ENCODE measurements at places on chromosomes 2 and 18. TPM values are rescaled to one million over a fixed set of nuclear protein-coding genes. Genes with fewer than 3 reads are reported as not detected.

GRCh38 chr2:218988164-218988563, 3.2 kb upstream of the FEV start:
- no peak for DNase-seq
- H3K27me3 ChIP-seq = peaks cover 98% of the 10 kb centered on the region
- H3K4me1 ChIP-seq = peaks cover 26% of the 10 kb centered on the region
- no peak overlapping the region for H3K4me3 ChIP-seq
- H3K27ac ChIP-seq = no peak overlapping the region

Gene MC5R
- total RNA-seq = not detected

DNA sequence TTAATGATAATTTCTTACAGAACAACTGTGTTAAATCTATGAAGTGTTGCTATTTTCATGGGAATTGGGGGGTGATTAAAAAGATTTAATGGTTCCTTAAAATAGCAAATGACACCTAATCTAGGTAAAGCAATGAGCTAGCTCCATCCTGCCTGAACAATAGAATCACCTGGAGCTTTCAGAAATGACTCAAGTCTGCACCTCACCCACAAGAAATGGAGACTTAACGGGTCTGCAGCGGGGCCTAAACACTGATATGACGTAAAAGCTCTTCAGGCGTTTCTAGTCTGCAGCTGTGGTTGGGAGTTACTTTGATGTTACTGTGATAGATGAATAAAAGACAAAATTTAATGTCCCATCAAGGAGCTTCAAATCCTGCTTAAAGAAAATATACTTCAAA, 328.2 kb downstream of the RND3 start:
- no peaks in the 10 kb centered on the region for H3K27me3 ChIP-seq
- H3K36me3 ChIP-seq = no peaks in the 10 kb centered on the region
- peaks cover 5% of the 10 kb centered on the region for H3K4me1 ChIP-seq
- no peak for DNase-seq

GRCh38 chr2:127463155-127463991, 45.1 kb downstream of the PROC start:
- no peak for DNase-seq
- H3K27ac ChIP-seq = no peak overlapping the region
- H3K4me3 ChIP-seq = no peak overlapping the region
- peaks cover 13% of the 10 kb centered on the region for H3K36me3 ChIP-seq
- H3K27me3 ChIP-seq = no peaks in the 10 kb centered on the region
- no peaks in the 10 kb centered on the region for H3K4me1 ChIP-seq

GRCh38 chr18:60153376-60153775, 219.2 kb downstream of the MC4R start:
- H3K36me3 ChIP-seq = no peaks in the 10 kb centered on the region
- H3K4me1 ChIP-seq = no peaks in the 10 kb centered on the region
- no peak for DNase-seq
- H3K27ac ChIP-seq = no peak overlapping the region
- no peaks in the 10 kb centered on the region for H3K27me3 ChIP-seq
- no peak overlapping the region for H3K4me3 ChIP-seq

GRCh38 chr2:206713746-206714145, 4.5 kb downstream of the DYTN start:
- DNase-seq = no peak
- H3K4me1 ChIP-seq = no peaks in the 10 kb centered on the region
- H3K27ac ChIP-seq = no peak overlapping the region
- no peaks in the 10 kb centered on the region for H3K36me3 ChIP-seq
- no peaks in the 10 kb centered on the region for H3K27me3 ChIP-seq
- H3K4me3 ChIP-seq = no peak overlapping the region

GRCh38 chr2:112488201-112488600, 6.2 kb downstream of the TTL start:
- no peaks in the 10 kb centered on the region for H3K36me3 ChIP-seq
- H3K27ac ChIP-seq = no peak overlapping the region
- H3K4me3 ChIP-seq = no peak overlapping the region

DNA sequence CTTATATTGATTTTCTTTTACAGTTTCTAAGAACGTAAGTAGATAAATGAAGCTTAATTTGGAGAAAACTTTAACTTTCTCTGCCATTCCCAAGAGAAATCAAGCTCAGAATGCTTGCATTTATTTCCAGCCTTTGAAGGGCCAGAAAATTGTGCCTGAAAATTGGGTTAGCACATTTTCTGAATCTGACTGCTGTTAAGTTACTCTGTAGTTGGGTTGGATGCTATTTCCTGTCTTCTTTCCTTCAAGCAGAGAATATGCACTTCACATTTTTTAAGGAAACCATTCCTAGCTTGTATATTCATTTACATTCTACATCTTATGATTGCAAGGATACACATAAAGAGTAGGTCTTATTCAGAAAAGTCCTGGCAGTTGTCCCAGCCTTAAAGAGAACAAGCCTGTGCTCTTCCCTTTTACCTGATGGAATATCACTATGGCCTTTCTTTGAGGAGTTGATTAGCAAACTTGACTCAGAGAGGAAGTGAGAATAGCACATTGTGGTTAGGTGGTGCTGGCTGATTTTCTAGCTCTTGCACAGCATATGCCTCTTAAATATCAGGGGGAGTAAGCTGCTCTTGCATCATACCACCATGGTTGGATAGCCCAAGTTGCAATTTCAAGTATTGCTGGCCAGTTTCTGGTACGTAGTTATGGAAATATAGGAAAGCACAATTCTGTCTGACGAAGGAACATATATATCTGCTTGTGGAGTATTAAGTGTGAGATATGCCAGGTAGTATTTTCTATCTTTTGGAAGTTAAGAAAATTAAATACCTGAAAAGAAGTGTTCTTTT, 133.7 kb downstream of the COMMD1 start:
- H3K4me3 ChIP-seq = no peak overlapping the region
- H3K27ac ChIP-seq = no peak overlapping the region
- no peaks in the 10 kb centered on the region for H3K4me1 ChIP-seq
- DNase-seq = no peak
- H3K36me3 ChIP-seq = no peaks in the 10 kb centered on the region
- no peaks in the 10 kb centered on the region for H3K27me3 ChIP-seq

- no peak for DNase-seq
- H3K27me3 ChIP-seq = no peaks in the 10 kb centered on the region
- H3K36me3 ChIP-seq = no peaks in the 10 kb centered on the region
- no peak overlapping the region for H3K27ac ChIP-seq
- peaks cover 11% of the 10 kb centered on the region for H3K4me1 ChIP-seq
These were observed 24.5 kb downstream of the CRACDL start for GRCh38 chr2:98911376-98912154.

DNA sequence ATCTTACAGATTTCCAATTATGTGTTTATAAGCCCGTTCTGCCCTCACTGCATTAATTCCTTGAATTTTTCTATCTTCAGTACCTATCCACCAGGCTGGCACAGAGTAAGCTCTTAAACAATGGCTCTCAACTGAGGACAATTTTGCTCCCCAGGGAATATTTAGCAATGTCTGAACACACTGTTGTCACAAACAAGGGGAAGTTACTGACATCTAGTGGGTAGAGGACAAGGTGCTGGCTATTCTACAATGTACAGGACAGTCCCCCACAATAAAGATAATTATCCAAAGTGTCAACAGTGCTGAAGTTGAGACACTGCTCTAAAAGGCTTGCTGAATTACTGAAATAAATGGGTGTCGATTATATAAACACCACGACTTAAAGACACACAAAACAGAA, 5.0 kb downstream of the NDUFS1 start:
- H3K4me1 ChIP-seq = peaks cover 39% of the 10 kb centered on the region
- H3K4me3 ChIP-seq = no peak overlapping the region
- DNase-seq = no peak
- H3K36me3 ChIP-seq = peaks cover 10% of the 10 kb centered on the region
- no peak overlapping the region for H3K27ac ChIP-seq

DNA sequence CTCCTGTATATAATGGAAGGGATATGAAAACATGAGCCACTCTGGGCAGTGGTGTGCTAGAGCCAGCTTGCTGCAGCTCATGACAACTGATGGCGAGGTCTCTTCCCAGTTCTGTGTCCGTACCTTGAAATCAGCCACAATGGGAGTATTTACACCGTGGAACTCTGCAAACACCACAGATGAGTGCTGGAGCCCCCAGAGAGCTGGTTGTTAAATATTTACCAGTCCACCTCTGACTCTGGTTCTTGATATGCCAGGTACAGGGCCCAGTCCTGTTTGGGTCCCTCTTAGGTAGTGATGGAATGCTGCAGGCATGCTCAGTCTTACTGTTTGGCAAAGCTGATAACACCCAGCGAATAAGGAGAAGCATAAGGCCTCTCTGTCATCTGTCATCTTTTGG, 116.1 kb upstream of the GLI2 start:
- DNase-seq = no peak
- H3K4me1 ChIP-seq = no peaks in the 10 kb centered on the region
- no peaks in the 10 kb centered on the region for H3K36me3 ChIP-seq
- no peaks in the 10 kb centered on the region for H3K27me3 ChIP-seq

DNA sequence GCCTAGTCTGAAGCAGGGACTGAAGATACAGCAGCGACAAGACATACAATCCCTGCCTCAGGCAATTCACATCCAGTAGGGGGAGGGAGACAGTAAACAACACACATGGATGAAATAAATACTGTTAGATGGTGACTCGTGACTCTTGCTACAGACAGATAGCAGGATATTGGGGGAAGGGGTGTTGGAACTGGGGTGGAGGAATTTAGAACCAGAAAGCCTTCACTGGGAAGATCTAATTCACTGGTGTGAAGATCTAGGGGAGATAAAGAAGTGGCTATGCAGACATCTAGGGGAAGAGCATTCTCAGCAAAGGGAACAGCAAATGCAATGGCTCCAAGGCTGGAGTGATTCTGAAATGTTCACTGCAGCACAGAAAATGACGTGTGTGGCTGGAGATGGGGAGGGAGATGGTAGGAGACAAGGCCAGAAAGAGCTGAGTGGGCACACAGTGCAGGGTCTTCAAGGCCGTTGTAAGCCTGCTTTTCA, 52.6 kb upstream of the TMEM163 start:
- no peak for DNase-seq
- no peaks in the 10 kb centered on the region for H3K36me3 ChIP-seq
- no peak overlapping the region for H3K27ac ChIP-seq
- H3K4me1 ChIP-seq = peaks cover 19% of the 10 kb centered on the region
- no peaks in the 10 kb centered on the region for H3K27me3 ChIP-seq

DNA sequence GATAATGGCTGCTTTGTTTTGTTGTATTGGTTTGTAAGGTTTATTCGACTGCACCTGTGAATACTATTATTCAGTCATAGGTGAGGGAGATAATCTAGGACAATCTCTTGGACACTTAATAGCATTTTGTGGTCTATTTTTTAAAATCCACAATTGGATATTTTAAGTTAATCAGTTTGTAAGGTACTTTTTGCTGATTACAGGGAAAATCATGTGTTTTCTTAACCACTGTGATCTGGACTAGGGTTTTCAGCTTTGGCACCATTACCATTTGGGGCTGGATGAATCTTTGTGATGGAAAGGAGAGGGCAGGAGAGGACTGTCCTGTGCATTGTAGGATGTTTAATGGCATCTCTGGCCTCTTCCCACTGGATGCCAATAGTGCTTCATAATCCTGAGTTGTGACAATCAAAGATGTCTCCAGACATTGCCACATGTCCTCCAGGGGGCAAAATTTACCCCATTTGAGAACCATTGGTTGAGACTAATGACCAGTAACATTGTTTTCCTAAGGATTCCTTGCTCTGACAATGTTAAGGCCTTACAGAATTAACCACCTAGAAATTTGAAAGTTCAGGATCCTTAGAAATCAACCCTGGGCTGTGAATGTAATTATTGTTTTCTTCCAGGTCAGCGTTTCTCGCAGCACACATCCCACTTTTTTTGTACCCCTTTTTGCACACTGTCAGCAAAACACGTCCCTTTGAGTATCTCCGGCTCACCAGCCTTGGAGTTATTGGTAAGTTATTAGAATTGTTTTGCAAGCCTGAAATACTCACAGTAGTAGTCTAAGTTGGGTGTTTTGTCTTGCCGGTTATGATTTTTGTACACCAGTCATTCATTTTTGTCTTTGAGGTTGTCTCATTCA, 15.6 kb downstream of the CNOT9 start:
- peaks cover 91% of the 10 kb centered on the region for H3K36me3 ChIP-seq
- H3K27ac ChIP-seq = no peak overlapping the region
- no peak for DNase-seq

Gene IL18R1
- 1.9 TPM for total RNA-seq

Gene RTP5
- not detected for total RNA-seq

DNA sequence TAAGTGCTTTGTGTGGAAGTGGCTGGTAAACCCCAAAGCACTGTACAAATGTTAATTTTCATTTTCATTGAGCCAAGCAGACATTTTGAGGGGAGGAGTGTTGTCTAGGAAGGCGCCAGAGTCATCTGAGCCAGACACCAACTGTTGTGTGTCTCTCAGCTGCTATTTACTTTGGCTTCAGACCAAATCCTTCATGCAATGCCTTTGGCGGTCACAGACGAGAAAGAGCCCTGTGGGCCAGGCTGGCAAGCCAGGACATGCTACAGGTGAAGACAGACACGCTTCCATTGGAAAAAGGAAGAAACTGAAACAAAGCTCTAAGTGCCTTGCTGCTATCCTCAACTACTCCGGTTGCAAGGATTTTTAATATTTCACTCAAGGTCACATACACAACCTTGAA, 115.4 kb upstream of the CDC42EP3 start:
- H3K27ac ChIP-seq = no peak overlapping the region
- no peaks in the 10 kb centered on the region for H3K27me3 ChIP-seq
- H3K4me1 ChIP-seq = no peaks in the 10 kb centered on the region
- H3K4me3 ChIP-seq = no peak overlapping the region

Gene TTR
- total RNA-seq = not detected

- peaks cover 16% of the 10 kb centered on the region for H3K4me1 ChIP-seq
- no peak overlapping the region for H3K4me3 ChIP-seq
- H3K27me3 ChIP-seq = no peaks in the 10 kb centered on the region
- DNase-seq = no peak
These were observed 10.6 kb downstream of the THNSL2 start for GRCh38 chr2:88180605-88181240.

DNA sequence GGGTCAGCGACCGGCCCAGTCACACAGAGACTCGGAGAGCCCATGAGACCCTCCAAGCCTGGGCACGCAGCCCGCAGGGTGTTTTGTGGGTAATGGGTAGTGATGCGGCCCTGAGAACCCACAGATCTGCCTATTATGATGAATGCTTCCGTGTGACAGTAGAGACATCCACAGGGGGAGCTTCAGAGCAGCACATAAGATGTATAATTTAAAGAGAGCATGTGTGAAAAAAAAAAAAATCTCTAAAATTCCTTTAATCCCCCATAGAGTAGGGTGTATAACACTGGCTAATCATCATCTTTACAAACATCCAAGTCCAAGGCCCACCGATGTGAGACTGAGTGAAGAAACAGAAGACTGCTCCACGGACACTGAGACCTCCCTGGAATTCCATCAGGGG, 34.6 kb downstream of the BIN1 start:
- peaks cover 7% of the 10 kb centered on the region for H3K36me3 ChIP-seq
- no peaks in the 10 kb centered on the region for H3K27me3 ChIP-seq
- no peak for DNase-seq

DNA sequence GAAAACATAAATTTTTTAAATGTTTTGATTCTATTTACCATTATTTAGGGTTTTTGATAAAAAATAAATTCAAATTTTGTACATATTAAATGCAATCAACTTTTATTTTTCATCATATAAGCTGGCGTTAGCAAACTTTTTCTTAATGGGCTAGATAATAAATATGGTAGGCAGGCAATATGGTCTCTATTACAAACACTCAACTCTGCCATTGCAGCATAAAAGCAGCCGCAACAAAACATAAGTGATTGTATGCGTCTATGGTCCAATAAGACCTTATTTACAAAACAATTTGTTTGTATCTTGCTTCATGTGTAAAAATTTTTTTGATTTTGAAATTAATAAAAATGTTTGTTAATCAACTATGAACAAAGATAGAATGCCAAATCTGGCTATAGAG, 116.8 kb upstream of the GLI2 start:
- H3K27ac ChIP-seq = no peak overlapping the region
- H3K4me3 ChIP-seq = no peak overlapping the region
- DNase-seq = no peak
- no peaks in the 10 kb centered on the region for H3K36me3 ChIP-seq
- peaks cover 6% of the 10 kb centered on the region for H3K27me3 ChIP-seq
- no peaks in the 10 kb centered on the region for H3K4me1 ChIP-seq

Data from heart left ventricle (tissue), 16 donors.